NCI-H510A treated with DMSO at 0.1 percent for 48 hours (cell line): ENCODE measurements at places on chromosomes 7 and 10.

- DNase-seq, result no peak
Observed at GRCh38 chr10:129852829-129853561, 111.1 kb downstream of the EBF3 start.

GRCh38 chr7:56810466-56810865 is 321.8 kb downstream of the ZNF479 start:
- no peak for DNase-seq

DNA sequence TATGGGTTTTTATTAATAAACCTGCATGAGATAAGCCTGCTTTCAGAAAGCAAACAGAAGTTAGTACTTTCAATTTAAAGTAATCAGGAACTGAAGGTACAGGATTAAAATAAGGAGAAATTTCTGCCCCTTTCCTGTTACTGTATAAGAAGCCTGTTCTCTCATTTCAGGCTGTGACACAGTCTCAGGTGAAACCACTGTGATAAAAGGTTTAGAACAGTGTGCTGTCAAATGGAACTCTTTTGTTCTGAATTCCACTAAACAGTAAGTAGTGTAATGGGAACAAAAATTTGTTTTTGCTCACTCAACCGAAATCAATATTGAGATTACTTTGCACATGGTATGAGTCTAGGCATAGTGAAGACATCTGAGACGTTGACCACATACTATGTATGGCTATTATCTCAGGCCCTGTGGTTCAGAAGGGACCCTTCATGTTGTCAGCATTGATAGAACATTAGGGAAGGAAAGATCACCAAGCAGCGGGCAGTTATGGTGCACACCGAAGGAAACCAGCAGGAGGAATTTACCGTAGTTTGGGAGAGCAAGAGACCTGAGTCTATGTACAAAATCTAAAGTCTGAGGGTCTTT is 14.9 kb downstream of the HEPACAM2 start:
- DNase-seq, result no peak

GRCh38 chr10:130371666-130372065 is 235.5 kb downstream of the GLRX3 start:
- DNase-seq, result no peak
